ENCODE measurements at places on chromosomes 1 and 21.
A peak's percentile ranks its signal among the peaks of the same experiment; 100 is the strongest.

DNA sequence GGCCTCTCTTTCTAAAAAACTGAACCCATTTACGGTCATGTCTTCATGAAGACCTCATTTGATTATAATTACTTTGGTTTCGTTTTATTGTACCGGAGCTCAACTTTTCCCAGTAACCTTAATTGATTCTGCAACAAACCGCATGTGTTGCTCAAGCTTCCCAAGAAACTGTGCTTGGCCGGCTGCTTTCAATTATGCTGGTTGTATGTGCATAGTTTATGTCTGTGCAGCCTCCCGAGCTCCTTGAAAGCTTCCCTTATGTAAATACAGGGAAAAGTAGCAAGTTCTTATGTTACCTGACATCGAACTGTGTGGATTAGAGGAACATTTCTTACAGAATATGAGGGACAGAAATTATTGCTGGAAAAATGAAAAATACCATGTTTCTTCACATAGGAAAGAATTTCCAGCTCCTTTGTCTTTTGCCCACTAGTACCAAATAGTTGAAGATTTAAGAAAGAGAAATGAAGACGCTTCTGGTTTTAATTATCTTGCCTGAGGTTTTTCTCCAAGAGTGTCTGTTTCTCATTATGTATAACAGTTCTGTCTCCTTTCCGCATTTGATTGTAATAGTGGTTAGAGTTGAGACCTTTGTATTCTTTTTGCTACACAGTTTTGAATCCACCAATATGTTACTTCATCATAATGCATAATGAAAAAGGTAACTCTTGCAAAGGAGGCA is 2.1 kb downstream of the VCAM1 start:
- DNase-seq, result no peak

GRCh38 chr1:36531833-36532232 is 49.1 kb upstream of the CSF3R start:
- DNase-seq, result no peak

- DNase-seq, result peak; percentile 28
These were observed 61.6 kb downstream of the DHRS3 start for GRCh38 chr1:12556368-12556930.

DNA sequence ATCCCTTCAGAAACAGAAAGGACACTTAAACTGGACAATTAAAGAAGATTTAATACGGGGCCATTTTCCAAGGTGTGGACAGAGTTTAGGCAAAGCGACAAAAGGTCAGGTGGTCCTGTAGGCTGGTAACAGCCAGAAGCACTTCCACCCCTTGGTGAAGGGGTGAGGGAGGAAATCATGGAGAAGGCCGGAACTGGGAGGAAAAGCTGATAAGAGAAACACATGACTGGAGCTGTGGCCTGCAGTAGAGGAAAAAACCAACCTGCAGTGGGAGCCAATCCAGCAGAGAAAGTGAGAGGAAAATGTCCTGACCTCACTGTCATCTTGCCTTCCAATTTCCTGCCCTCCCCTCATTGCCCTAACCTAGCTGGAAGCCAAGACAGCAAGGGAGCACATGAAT is 249.8 kb downstream of the LMO4 start:
- DNase-seq, result no peak

- DNase-seq, result no peak
These were observed 317.0 kb downstream of the USP25 start for GRCh38 chr21:16046656-16047330.

DNA sequence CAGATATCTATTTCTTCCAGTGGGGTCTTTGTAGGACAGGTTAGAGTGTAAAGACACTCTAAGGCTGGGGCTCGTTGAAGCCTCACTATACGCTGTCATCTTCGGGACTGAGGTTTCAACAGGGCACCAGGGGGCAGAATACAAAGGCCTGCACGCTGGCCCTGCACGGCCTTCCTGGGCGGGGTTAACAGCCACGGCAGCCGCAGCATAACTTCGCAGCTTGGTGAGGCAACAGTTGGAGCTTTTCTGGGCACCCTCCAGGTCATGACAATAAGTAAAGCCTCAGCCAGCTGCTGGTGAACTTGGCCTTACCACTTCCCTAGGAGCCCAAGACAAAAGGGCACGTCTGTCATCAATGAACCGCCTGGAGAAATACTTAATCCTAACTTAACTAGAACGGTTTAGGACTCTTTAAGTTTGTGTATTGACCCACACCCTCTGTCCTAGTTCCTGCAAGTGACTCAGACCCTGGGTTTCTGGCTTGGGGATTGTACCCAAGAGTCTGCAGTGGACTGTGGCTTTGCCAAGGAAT is 2.3 kb upstream of the RUNX1 start:
- DNase-seq, result no peak

DNA sequence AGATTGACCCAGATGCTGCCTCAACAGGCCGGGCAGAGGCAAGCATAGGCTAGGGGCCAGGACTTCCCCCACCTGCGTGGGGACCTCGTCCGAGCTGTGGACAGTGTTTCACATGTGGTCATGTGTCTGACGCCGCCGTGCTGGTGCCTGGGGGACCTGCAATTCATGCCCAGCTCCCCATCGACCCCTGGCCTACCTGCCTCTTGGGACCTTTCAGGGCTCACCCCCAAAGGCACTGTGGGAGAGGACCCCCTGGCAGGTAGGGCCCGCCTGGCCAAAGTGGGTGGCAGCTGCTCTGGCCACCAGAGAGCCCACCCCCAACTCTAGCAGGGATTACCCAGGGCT is 4.4 kb downstream of the TMEM201 start:
- DNase-seq, result no peak

GRCh38 chr1:3019516-3020051 is 1.7 kb upstream of the ACTRT2 start:
- DNase-seq, result peak; percentile 43

DNA sequence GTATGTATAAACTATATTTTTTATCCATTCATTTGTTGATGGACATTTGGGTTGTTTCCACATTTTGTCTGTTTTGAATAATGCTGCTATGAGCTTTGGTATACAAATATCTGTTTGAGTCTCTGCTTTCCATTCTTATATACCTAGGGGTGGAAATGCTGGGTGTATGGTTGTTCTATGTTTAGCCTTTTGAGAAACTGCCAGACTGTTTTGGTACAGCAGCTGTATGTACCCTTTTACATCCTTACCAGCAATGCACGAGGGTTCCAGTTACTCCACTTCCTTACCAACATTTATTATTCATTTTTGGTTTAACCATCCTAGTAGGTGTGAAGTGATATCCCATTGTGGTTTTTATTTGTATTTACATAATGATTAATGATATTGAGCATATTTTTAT is 13.9 kb downstream of the RASAL2 start:
- no peak for DNase-seq

GRCh38 chr1:105137543-105138457 is 1388.1 kb downstream of the AMY1C start:
- no peak for DNase-seq

GRCh38 chr1:22123071-22123390 is 19.9 kb downstream of the WNT4 start:
- DNase-seq, result no peak

- no peak for DNase-seq
These were observed 389.7 kb upstream of the RUNX1 start for GRCh38 chr21:35438643-35439404.

GRCh38 chr1:14835725-14836124 is 237.2 kb downstream of the KAZN start:
- no peak for DNase-seq

DNA sequence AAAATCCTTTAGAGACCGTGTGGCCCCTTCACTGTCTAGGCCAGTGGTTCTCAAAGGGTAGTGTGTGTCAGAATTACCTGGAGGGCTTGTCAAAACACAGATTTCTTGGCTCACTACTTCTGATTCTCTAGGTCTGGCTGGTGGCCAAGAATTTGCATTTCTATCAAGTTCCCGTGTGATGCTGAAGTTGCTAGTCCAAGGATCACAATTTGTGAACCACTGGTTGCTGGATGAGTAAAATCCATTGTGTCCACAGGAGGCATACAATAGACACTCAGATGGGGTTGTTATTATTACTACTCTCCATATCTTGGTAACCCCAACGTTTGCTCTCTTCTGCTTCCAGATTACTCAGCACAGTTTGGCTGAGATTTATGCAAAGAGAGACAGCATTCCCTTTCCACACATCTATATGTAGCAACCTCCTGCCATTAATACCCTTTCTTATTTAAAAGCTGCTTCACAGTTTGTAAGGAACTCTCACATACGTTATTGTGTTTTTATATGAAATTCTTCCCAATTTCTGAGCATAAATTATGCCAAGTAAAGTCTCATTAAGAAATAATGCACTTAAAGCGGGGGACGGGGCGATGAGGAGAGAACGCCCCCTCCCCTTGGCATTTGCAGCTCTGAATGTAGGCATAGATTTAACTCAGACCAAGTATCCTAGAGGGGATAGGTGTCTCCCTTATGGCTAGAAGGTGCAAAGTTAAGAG is 720 bp upstream of the TMCC2 start:
- DNase-seq, result no peak

- DNase-seq, result no peak
These were observed 8.3 kb downstream of the ENAH start for GRCh38 chr1:225644666-225645065.

DNA sequence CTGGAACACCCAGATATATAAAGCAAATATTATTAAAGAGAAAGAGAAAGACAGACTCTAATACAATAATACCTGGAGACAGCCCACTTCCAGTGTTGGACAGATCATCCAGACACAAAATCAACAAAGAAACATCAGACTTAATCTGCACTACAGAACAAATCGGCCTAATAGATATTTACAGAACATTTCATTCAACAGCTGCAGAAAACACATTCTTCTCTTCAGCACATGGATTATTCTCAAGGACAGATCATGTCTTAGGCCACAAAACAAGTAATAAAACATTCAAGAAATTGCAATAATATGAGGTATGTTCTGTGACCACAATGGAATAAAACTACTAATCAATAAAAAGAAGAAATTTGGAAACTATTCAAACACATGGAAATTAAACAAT is 398.3 kb upstream of the DUSP10 start:
- no peak for DNase-seq

GRCh38 chr1:91821126-91821868 is 64.7 kb downstream of the TGFBR3 start:
- DNase-seq, result no peak

DNA sequence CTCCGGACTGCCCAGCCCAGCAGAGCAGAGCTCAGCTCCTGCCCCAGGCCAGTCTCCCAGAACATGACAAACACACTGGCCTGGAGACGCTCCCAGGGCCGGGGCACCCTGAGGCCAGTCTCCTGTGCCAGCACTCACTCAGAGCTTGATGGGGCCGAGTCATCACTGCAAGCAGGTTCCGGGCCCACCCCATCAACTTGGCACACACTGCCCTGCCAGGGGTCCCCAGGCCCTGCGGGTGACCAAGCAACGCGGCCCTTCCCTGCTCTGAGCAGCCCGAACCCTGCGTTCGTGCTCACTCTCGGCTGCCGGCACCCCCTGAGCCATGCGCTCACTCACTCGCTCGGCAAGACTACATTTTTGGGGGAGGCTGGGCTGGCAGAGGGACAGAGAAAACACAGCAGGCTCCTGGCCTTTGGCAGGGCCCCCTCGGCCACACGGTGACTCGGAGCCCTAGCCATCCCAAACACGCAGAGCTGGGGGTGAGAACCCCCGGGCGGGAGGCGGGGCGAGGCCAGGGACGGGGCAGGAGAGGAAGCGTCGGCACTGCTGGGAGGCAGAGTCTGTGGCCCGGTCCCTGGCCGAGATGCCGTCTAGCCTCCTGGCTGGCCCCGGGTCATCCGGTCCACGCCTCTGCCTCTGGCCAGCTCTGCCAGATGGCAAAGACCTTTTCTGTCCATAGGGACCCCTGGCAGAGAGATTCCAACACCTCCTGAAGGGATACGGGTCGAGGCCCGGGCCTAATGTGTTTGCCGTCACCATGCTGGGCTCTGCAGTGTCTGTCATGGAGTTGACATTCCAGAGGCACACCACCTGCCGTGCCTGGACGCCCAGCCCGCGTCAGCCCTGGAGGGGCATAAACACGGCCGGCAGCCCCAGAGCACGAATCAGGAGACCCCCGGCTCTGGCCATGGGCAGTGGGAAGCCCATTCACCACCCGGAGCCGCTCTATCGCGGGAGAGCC is 68.0 kb downstream of the MEGF6 start:
- peak; percentile 81 for DNase-seq

DNA sequence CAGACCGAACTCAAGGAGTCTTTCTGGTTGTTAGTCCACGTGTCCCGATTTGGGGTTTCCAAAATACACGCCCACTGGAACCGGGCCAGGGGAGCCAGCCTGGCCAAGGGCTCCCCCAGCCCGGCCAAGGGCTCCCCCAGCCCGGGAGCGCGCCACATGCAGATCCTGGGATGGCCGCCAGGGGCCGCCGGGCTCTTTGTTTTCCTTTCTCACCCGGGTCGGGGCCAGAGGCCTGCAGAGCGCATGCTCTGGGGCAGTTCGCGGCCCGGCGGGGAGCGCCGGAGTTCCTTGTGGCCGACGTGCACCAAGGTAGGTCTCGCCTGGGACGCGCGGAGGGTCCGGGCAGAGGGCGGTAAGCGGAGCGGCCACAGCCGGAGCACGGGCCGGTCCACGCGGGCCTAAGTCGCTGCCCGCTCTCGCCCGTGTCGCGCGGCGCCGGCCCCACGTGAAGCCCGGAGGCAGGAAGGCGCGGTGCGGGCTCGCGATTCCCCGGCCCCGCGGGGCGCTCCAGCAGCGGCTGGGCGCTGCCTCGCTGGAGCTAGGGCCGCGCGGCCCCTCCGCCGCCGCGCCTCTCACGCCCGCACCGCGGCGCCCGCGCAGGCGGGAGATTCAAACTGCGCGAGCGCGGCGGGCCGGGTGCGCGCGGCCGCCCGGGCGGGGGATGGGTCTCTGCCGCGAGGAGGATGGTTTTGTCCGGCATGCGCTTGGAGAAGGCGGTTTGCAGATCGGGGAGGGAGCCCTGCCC is 12.3 kb downstream of the RCC1 start:
- peak; percentile 89 for DNase-seq

GRCh38 chr1:69737527-69738185 is 169.9 kb downstream of the LRRC7 start:
- DNase-seq, result no peak

DNA sequence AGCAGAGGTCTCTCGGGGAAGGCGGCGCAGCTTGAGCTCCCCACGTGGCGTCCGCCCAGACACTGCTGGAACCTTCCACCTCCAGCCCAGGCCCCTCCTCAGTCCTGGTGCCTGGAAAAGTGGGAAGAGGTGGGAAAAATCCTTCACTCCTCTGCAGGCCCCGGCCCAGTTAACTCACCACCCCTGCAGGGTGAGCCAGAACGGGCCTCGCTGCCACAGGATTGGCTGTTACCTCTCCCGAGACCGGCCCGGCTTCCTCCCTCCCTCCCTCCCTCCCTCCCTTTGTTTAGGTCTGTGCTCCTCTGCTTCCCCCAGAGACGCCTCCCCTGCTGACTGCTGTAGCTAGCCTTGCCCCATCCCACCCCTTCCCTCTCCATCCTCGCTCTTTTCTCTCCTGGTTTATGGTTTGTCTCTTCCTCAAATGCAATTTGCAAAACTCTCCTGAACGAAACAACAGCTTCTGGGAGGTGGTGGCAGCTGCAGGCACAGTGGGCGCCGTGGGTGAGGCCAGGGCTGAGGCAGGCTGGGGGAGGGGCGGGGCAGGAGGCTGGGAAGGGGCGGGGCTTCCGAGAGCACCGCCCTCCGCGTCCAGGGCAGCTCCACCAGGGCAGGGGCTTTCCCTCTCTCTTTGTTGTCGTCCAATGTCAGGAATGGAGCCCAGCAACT is 6.5 kb downstream of the CAPN9 start:
- no peak for DNase-seq
